Activated CD4-positive, CD25-positive, alpha-beta regulatory T cell (primary cell): ENCODE measurements at places on chromosomes 6 and 20.
A peak's percentile ranks its signal among the peaks of the same experiment; 100 is the strongest.

DNA sequence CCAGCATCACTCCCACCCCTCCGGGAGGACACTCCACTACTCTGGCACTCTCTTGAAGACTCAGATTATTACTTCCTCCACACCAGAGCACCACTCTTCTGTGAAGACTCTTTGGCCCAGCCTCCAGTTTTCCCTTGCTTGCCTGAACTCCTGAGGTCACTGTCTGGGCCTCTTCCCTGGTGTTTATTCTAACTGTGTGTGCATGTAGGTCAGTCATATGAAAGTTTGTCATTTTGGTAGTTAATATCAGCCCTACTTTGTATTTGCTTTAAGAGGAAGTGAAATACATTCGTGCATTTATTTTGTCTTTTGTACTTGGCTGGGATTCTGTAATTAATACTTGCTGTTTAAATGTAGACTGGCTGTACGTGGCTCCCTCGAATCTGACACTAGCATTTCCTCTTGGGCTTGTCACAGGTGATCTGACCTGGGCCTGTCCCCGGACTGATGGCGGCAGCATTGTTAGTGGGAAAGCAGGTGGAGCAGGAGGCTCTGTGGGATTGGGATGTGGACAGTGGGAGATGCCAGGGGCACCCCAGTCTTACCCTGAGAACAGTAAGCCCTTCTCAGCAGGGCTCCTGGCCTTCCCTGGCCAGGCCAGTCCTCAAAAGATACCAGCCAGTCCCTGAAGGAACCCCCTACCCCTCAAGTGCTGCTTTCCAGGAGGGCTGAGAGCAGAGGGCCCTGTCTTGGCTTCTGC is 350.5 kb downstream of the CDC5L start:
- no peak for DNase-seq

DNA sequence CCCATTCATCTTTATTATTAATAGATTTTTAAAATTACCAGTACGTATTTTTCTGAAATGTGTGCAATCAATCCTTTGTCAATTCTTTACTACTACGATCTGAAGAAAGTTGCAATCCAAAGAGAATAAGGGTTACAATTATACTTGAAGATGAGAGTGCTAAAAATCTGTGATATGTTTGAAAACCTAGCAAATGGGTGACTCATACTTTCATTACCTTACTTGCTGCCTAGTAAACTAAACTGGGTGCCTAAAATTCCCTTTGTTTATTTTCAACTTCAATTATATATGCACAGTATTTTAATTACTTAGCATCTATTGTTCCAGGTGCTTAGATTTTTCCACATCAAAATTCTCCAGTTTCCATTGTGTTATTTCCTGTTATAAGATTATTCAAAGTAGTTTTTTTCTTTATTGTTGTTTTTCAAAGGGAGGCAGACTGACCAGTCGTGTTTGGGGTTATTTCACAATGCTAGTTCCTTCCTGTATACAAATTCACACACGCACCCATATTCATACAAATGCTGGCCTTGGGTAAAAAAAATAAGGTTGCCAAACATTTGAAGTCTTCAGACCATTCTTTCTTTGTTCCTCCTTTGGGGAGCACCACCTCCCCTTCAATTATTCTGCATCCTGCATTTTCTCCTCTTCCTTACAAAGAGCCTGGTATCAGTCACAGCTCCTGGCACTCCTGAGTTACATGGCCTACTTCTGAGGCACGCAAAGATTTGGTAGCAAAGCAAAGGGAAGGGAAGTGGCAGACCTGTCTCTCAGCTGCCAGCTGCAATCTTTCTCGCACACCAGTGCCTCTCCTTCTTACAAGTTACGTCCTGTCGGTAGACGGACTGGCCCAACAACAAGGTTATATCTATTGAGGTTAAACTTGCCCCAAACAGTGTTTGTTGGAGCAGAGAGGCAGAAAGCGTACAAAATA is 16.2 kb upstream of the FAM135A start:
- no peak for DNase-seq

DNA sequence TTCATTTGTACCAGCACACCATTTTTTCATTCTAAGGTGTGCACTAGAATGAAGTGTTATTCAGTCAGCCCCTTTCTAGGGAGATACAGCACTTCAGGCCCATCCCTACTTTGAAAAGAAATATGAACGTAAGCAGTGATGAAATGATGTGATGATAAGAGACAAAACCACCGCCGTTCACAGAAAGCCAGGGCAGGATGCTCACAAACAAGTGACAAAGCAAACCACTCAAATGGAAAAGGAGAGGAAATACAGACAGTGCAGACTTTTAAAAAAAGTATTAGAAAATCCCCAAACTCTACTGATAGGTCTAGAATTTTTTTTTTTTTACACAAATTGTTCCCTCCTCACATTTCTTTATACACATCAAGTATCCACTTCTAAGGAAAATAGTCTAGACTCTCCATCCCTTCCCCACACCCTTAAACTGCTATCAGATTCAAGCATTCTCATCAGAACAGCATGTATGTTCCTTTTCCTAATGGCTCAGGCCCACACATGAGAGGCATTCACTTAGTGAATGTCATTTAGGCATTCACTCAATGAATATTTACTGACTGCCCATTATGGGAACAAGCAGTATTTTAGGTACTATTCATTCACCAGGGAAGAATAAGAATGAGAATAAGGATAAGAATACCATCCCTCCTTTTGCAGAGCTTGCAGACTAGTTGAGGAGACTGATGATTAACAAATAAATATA is 243.5 kb downstream of the GMPR start:
- peak; percentile 23 for DNase-seq

DNA sequence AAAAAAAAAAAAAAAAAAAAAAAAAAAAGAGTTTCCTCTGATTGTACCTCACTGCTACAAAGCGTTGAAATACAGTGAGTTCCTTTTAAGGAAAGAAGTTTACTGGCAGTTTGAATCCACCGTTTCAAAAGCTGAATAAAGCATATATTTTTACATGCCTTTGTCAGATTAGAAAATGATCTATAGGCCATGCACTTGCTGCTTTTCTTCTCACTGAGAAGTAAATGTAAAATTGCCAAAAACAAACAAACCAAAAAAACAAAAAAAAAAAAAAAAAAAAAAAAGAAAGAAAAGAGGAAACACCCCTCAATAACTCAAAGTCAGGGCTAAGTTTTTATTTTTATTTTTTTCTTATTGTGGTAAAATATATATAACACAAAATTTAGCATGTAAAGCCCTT is 81.9 kb downstream of the LYRM4 start:
- DNase-seq: no peak

DNA sequence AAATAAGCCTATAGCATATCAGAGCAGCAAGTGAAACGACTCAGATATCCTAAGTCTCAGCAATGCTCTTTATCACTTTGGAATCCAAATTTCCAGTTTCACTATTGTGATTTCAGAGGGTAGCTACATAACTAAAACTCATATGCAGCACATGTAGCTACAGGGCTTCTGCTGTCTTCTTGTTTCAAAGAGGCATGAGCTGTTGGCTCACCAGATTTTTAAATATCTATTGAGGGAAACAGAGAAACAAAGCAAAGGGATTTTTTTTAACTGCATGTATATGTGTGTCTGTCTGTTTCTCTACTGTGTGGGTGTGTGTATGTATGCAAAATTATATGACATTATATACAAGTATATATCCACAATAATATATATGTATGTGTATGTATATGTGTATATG is 258.4 kb downstream of the HDGFL1 start:
- no peak for DNase-seq
